ENCODE measurements at places on chromosomes 1 and 21.

GRCh38 chr1:29756901-29757725 lies 520.8 kb downstream of the PTPRU start:
- DNase-seq: no peak
- no peak overlapping the region for H3K4me3 ChIP-seq
- no peaks in the 10 kb centered on the region for H3K27me3 ChIP-seq
- no peaks in the 10 kb centered on the region for H3K4me1 ChIP-seq
- no peaks in the 10 kb centered on the region for H3K36me3 ChIP-seq
- H3K27ac ChIP-seq: no peak overlapping the region

DNA sequence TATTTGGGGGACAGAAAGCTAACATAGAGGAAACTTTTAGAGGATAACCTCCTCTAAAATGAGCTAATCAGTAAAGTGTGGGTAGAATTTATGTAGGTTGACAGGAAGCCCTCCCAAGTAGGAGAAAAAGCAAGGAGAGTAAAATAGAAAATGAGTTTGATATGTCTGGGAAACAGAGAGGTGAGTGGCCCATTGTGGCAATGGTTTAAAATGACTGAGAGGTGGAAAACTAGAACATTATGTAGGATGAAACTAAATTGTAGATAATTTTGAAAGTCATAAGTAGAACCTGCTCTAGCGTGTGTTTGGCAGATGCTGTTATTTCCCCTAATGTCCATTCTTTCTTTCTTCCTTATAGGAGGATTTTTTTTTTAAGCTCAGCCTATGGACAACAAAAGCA lies 8.5 kb upstream of the LPGAT1 start:
- no peaks in the 10 kb centered on the region for H3K27me3 ChIP-seq
- no peaks in the 10 kb centered on the region for H3K36me3 ChIP-seq
- H3K27ac ChIP-seq: no peak overlapping the region
- no peak overlapping the region for H3K4me3 ChIP-seq
- no peak for DNase-seq

DNA sequence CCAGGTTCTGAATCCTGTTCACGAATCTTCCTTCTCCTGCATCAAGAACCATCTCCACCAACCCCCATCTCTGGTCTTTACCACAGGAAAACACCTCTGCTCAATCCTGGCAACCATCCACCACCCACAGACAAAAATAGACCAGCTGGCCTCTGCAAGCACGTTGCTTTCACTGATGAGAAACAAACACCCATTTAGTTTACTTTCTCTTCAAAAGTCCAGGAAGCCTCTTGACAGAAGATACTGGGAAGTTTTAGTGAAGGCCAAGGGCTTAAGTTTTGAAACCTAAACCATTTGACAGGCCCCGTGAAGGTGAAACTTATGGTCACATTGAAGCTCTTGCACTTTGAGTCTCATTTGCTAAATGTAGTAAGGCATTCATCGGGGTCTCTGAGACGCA lies 122.6 kb upstream of the PPP2R5A start:
- H3K27me3 ChIP-seq: no peaks in the 10 kb centered on the region
- H3K4me1 ChIP-seq: no peaks in the 10 kb centered on the region
- H3K27ac ChIP-seq: no peak overlapping the region
- peak; percentile 35 for DNase-seq
- no peaks in the 10 kb centered on the region for H3K36me3 ChIP-seq
- H3K4me3 ChIP-seq: no peak overlapping the region

- H3K4me1 ChIP-seq: peaks cover 36% of the 10 kb centered on the region
- no peak overlapping the region for H3K27ac ChIP-seq
- no peaks in the 10 kb centered on the region for H3K36me3 ChIP-seq
- H3K4me3 ChIP-seq: no peak overlapping the region
- no peaks in the 10 kb centered on the region for H3K27me3 ChIP-seq
- no peak for DNase-seq
These were observed 3.3 kb downstream of the URB1 start for GRCh38 chr21:32389337-32390015.

- DNase-seq: no peak
- no peaks in the 10 kb centered on the region for H3K27me3 ChIP-seq
- no peak overlapping the region for H3K27ac ChIP-seq
- H3K4me3 ChIP-seq: no peak overlapping the region
- no peaks in the 10 kb centered on the region for H3K36me3 ChIP-seq
These were observed 44.6 kb downstream of the TOR3A start for GRCh38 chr1:179126338-179127060.

- H3K36me3 ChIP-seq: no peaks in the 10 kb centered on the region
- DNase-seq: no peak
- H3K4me1 ChIP-seq: peaks cover 35% of the 10 kb centered on the region
- no peak overlapping the region for H3K4me3 ChIP-seq
- H3K27ac ChIP-seq: no peak overlapping the region
These were observed 2.5 kb upstream of the SAMD11 start for GRCh38 chr1:921011-921837.

GRCh38 chr1:95954585-95954984 lies 720.6 kb downstream of the RWDD3 start:
- H3K27ac ChIP-seq: no peak overlapping the region
- H3K4me1 ChIP-seq: no peaks in the 10 kb centered on the region
- no peak for DNase-seq
- no peaks in the 10 kb centered on the region for H3K27me3 ChIP-seq
- H3K4me3 ChIP-seq: no peak overlapping the region
- no peaks in the 10 kb centered on the region for H3K36me3 ChIP-seq

DNA sequence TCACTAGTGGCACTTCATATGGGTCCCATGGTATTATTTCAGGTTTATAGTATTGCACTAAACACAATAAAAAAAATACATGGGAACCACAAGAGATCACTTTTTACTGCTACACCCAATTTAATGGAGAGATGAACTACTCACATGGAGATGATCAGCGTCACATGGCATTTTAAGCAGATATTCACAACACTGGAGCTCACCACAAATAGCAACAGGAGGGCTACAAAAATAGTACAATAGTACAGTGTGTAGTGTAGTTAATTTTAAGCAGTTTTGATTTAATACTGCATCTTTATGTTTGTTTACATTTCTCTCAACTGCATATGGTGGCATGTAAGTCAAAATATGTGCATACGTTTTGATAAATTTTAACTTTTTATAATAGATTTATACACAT lies 31.0 kb downstream of the SNX7 start:
- no peak for DNase-seq
- no peak overlapping the region for H3K27ac ChIP-seq
- H3K4me1 ChIP-seq: no peaks in the 10 kb centered on the region
- no peak overlapping the region for H3K4me3 ChIP-seq

DNA sequence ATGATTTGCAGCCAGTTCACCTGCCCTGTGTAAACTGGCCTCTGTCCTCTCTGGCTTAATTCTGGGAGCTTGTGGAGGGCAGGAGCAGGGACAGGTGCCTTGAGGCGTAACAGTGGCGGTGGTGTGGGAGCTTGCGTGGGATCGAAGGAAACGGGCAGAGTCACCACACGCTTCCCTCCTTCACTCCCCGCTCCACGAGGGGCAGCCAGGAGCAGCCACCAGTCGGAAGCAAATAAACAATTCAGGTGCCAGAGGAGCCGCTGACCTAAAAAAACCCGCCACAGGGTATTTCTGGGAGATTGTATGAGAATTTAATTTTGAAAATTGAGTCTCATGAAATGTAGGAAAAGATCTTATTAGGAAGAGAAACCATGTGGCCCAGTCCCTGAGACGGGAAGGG lies 26.0 kb downstream of the FAAP20 start:
- H3K4me1 ChIP-seq: no peaks in the 10 kb centered on the region
- no peak overlapping the region for H3K27ac ChIP-seq
- H3K36me3 ChIP-seq: no peaks in the 10 kb centered on the region
- DNase-seq: no peak
- no peaks in the 10 kb centered on the region for H3K27me3 ChIP-seq
- H3K4me3 ChIP-seq: no peak overlapping the region

DNA sequence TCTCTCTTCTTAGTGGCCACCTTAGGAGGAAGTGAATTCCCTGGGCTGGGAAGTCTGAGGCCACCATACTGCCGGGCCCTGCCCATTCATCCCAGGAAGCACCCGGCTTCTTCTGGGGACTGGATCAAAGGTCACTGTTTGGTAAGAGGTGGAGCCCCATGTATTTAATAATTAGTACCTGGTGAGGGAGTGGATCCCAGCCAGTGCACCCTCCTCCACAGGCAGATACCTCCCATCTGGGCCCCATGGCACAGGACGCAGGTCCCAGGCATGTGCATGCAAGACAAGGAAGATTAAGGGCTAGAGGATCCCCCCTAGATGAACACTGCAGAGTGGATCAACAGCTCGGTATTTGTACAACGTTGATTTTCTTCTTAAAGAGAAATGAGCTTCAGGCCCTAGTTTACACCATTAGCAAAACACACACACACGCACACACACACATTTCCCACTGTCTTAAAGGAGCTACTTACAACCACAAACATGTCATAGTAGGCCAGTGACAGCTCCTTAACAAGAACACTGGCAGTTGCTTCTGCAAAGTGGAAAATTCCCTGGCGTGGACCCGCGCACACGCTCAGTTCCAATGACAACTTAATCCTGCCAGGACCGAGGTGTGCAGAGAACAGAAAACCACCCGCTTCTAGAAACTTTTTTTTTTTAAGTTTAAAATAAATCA lies 90.7 kb downstream of the MRPL37 start:
- peaks cover 82% of the 10 kb centered on the region for H3K4me1 ChIP-seq
- H3K36me3 ChIP-seq: no peaks in the 10 kb centered on the region
- peak overlapping the region; percentile 27 for H3K27ac ChIP-seq
- no peaks in the 10 kb centered on the region for H3K27me3 ChIP-seq
- DNase-seq: no peak

- DNase-seq: no peak
- H3K4me3 ChIP-seq: no peak overlapping the region
- H3K36me3 ChIP-seq: no peaks in the 10 kb centered on the region
- H3K27me3 ChIP-seq: no peaks in the 10 kb centered on the region
These were observed 39.5 kb downstream of the OSBPL9 start for GRCh38 chr1:51656374-51656773.

- peak overlapping the region; percentile 27 for H3K27ac ChIP-seq
- no peaks in the 10 kb centered on the region for H3K27me3 ChIP-seq
- no peak overlapping the region for H3K4me3 ChIP-seq
- H3K36me3 ChIP-seq: peaks cover 15% of the 10 kb centered on the region
- no peaks in the 10 kb centered on the region for H3K4me1 ChIP-seq
These were observed 12.0 kb downstream of the UBE2Q1 start for GRCh38 chr1:154546264-154547063.

DNA sequence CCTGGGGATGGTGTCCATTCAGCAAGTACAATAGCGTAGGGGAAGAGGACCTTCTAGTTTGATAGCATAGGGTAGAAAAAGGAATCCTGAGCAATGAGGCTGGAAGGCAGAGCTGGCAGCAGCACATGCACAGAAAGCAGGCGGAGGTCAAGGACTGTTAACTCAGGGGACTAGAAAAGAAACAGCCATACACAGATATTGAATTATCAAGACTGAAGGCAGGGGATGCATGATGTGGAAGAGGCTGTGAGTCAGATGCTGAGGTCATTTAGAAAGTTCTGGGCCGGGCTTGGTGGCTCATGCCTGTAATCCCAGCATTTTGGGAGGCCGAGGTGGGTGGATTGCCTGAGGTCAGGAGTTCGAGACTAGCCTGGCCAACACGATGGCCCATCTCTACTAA lies 65.6 kb downstream of the OPTC start:
- H3K4me3 ChIP-seq: no peak overlapping the region
- H3K27ac ChIP-seq: no peak overlapping the region
- peaks cover 21% of the 10 kb centered on the region for H3K4me1 ChIP-seq
- H3K27me3 ChIP-seq: no peaks in the 10 kb centered on the region

GRCh38 chr1:163049296-163049695 lies 19.9 kb upstream of the RGS4 start:
- no peak overlapping the region for H3K27ac ChIP-seq
- H3K4me1 ChIP-seq: no peaks in the 10 kb centered on the region
- H3K27me3 ChIP-seq: no peaks in the 10 kb centered on the region

GRCh38 chr1:176950736-176951324 lies 213.7 kb downstream of the ASTN1 start:
- no peaks in the 10 kb centered on the region for H3K4me1 ChIP-seq
- H3K27me3 ChIP-seq: no peaks in the 10 kb centered on the region
- DNase-seq: no peak

DNA sequence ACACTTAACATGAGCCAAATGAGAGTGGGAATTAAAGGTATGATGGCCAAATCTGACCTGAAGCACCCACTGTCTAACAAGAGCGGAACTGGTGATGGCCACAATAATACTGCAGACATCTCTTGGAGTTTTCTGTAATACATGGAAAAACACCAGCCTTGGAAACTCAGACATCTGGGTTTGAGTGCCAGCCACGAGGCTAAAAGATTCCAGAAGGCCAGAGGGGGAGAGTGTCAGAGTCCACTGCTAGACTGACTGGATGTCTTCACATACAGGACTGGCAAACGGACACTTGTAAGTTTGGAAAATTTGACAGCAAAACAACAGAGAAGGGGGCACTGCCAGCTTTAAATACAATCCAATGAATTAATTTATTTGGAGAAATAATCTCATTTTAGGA lies 175.1 kb downstream of the ADSS2 start:
- no peaks in the 10 kb centered on the region for H3K36me3 ChIP-seq
- no peaks in the 10 kb centered on the region for H3K4me1 ChIP-seq
- no peak overlapping the region for H3K4me3 ChIP-seq
- DNase-seq: no peak

DNA sequence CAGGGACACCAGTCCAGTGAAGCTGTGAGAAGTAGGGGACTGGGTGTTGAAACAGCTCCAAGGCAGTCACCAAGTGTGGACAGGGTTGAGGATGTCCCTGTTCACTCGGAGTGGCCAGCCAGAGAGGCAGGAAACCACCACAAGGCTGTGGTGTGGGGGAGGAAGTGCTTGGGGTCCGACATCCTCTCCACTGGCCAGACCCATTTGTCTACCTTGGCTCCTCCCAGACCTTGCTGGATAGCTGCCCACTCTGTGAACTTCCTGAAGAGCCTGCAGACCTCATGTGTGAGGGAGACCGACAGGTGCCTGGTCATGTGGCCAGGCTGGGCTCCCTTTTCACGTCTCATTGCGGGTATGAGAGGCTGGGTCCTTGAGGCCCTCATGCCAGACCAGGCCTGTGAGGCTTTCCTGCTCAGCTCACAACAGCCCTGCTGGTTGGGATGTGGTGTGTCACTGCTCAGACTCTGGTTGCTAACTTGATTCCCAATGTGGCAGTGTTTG lies 21.8 kb downstream of the CYP4B1 start:
- DNase-seq: no peak
- peak overlapping the region; percentile 28 for H3K27ac ChIP-seq
- H3K36me3 ChIP-seq: no peaks in the 10 kb centered on the region

GRCh38 chr1:231028682-231029081 lies 11.4 kb downstream of the FAM89A start:
- DNase-seq: no peak
- no peaks in the 10 kb centered on the region for H3K36me3 ChIP-seq
- no peaks in the 10 kb centered on the region for H3K27me3 ChIP-seq
- no peak overlapping the region for H3K27ac ChIP-seq
- no peak overlapping the region for H3K4me3 ChIP-seq

- H3K4me1 ChIP-seq: peaks cover 4% of the 10 kb centered on the region
- no peaks in the 10 kb centered on the region for H3K36me3 ChIP-seq
- H3K27ac ChIP-seq: no peak overlapping the region
- DNase-seq: no peak
- no peak overlapping the region for H3K4me3 ChIP-seq
These were observed 4.0 kb downstream of the ABCG1 start for GRCh38 chr21:42222821-42223390.

All from tibial nerve (tissue), 4 donors.